ENCODE measurements at places on chromosomes 6 and 20.

GRCh38 chr6:143099647-143100046, 39.0 kb downstream of the AIG1 start:
- DNase-seq, result no peak

- DNase-seq, result no peak
These were observed 151.8 kb downstream of the UNC5CL start for GRCh38 chr6:40887079-40887791.

DNA sequence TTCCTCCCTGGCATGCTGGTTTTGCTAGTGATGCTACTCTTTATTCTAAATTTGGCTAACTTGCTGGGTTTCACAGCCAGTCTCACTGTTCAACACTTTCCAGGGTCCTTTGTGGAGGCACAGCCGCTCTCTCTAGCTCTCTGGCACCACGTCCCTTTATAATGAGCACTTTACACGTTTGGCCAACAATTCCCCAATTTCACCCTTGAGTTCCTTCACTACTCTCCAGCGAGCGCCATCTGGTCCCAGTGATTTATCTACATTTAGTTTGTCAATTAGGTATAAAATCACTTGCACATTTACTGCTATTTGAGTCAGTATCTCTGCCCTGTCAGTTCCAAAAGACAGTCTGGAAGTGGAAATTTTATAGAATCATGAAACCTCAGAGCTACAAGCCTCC, 241.9 kb upstream of the MOCS1 start:
- no peak for DNase-seq

- no peak for DNase-seq
These were observed 100.2 kb upstream of the TIAM2 start for GRCh38 chr6:154894902-154895301.

DNA sequence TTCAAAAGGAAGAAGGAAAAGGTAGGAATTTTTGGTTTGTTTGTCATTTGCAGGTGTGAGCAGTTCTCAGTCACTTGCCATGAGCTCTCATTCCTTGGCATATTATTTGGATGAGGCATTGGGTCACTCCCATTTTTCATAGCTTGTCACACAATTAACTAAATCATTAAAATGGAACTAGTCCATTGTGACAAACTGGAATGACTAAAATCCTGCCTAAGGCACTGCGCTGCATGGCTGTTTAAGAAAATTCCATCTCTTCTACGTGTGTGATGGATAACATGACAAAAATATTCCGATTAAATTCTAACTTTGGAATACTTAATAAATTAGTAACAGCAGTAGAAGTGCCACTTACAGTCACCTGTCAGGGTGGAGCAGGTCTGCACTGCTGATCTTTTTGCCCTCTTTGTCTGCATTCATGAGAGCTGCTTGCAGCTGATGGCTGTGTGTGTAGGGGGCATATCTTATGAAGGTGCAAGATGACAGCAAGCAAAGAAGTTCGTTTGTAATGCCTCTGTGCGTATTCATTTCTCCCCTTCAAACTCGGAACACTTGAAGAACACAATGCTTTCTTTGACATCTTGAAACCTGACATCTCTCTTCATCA, 1292.6 kb upstream of the MAP3K7 start:
- DNase-seq, result no peak

DNA sequence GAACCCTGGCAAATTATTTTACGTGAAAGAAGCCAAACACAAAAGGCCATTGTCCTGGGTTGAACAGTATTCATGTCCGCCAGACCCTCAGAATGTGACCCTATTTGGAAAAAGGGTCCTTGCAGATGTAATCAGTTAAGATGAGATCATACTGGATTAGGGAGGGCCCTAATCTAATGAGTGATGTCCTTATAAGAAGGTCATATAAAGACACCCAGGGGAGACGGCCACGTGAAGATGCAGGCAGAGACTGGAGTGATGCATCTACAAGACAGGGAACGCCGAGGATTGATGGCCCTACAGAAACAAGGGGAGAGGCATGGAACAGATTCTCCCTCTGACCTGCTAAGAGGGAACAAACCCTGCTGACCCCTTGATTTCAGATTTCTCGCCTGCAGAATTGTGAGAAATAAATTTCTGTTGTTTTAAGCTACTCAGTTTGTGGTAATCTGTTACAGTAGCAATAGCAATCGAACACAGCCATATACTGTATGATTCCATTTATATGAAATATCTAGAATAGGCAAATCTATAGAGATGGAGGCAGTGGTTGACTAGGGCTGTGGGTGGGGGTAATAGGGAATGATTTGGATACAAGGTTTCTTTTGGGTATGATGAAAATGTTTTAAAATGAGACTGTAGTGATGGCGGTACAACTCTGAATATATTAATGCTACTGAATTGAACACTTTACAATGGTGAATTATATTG, 132.9 kb upstream of the NUP153 start:
- DNase-seq, result no peak

DNA sequence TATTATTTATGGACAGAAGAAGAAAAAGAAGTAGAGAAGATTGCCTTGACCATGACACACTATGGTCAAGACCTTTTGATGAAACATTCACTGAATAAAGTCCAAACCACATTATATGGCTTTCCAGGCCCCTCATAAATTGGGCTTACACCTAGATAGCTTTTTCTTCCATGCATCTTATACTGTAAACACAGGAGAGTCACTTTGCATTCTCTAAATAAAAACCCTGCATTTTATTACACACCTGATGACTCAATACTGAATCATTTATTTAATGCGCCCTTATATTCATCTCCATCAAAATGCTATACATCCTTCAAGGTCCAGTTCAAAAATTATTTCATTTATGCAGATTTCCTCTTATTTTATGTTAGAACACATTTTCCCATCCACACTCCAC, 78.0 kb downstream of the COL21A1 start:
- no peak for DNase-seq

DNA sequence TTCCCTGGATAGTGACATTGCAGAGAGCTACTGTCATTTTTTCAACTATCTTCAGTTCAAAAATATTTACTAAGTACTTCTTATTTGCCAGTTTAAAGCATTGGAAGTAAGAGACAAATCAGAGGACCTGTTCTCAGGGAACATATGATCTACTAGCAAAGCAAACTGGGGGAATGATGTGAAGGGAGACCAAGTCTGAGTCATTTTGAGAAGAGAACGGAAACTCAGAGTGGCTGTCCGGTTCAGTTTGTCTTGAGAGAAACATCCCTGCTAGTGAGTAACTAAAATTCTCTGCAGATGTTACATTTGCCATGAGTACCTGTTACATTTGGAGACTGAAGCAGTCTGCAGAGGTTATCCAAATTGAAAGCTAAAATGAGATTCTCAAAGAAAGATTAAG, 118.3 kb downstream of the KCNQ5 start:
- DNase-seq, result no peak

- no peak for DNase-seq
These were observed 532.7 kb downstream of the BCKDHB start for GRCh38 chr6:80639181-80639629.

GRCh38 chr20:34368547-34368946, 5.5 kb downstream of the ITCH start:
- DNase-seq, result no peak

DNA sequence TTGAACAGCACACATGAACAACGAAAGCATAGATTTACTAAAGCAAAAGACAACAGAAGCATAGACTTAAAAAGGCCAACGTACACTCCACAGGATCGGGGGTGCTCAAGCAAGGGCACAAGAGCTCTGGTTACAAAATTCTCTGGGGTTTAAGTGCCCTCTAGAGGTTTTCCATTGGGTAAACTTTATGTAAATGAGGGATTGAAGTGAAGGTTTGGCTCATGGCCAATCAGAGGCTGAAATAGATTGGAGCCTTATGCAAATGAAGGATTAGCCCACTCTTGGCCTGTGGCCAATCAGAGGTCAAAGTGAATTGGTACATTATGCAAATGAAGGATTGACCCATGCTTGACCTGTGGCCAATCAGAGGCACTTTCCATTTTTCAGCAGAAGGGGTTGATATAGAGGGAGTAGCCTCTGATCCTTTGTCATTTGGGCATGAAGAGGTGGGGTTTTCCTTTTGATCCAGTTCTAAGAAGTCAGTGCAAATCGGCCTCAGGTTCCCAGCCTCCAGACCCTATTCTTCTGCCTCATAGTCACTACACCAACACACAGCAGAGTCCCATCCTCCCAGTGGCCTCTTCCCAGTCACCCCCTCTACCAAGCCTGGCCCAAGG, 244.9 kb downstream of the THBS2 start:
- no peak for DNase-seq

GRCh38 chr20:51961964-51962761, 159.8 kb upstream of the SALL4 start:
- no peak for DNase-seq

- no peak for DNase-seq
These were observed 197.9 kb upstream of the FOXQ1 start for GRCh38 chr6:1113916-1114540.

- DNase-seq, result no peak
These were observed 90.4 kb downstream of the YTHDF1 start for GRCh38 chr20:63125581-63125837.

GRCh38 chr6:152976749-152977148, 6.1 kb downstream of the FBXO5 start:
- DNase-seq, result no peak

DNA sequence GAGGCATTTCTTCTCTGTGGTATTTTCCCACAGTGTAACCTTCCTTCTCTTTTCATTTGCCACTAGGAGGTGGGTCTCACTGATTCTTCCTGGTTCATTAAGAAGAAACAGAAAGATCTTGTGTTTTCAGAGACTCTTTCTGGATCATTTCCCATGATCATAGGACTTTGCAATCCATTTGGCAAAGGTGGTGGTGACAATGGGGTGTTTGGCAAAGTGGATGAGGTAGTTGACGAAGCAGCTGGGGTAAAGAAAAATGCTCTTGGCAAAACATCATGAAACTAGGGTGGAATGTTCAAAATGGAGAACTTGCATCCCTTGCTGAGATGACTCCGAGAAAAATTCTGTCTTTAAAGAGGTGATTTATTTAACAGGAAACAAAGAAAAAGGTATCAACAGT, 50.6 kb downstream of the TRAF3IP2 start:
- no peak for DNase-seq

- no peak for DNase-seq
These were observed 2.8 kb downstream of the SNAI1 start for GRCh38 chr20:49985617-49986016.

DNA sequence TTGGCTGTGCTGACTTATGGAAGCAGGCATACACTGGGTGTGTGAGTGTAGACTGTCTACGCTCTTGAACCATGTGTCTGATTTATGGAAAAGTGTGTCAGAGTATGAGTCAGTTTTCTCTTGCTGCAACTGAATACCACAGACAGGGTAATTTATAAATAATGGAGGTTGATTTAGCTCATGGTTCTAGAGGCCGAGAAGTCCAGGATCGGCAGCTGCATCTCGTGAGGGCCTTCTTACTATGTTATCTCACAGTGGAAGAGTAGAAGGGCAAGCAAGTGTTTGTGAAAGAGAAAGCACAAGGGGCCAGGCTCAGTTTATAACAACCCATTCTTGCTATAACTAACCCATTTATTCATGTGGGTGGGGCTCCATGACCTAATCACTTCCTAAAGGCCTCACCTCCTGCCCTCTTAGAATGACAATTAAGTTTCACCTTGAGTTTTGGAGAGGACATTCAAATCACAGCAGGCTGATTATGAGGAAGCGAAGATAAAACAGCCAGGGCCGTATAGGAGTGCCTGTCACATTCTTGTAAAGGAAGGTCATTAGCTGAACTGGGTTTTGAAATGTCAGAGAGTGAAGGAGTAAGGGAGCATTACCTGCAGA, 6.7 kb downstream of the GPR31 start:
- no peak for DNase-seq

- no peak for DNase-seq
These were observed 248.2 kb upstream of the POU3F2 start for GRCh38 chr6:98586163-98586562.

- DNase-seq, result no peak
These were observed 5.5 kb downstream of the ZSCAN12 start for GRCh38 chr6:28393912-28394662.

DNA sequence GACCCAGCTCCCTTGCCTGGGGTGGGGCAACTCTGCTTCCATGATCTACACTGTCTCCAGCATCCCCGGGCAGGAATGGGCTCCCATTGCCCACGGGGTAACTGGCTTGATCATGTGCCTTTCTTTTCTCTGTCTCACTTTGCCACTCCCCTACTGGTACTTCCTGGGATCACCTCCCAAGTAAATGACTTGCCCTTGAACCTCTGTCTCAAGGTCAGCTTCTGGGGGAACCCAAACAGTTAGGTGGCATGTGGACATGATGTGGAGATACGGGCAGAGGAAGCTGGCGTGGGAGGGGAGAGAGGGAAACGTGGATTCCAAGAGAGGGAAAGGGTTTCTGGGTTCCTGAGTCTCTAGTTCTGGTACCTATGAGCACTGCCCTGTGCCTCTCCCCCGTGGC, 63.8 kb upstream of the RALY start:
- DNase-seq, result no peak

DNA sequence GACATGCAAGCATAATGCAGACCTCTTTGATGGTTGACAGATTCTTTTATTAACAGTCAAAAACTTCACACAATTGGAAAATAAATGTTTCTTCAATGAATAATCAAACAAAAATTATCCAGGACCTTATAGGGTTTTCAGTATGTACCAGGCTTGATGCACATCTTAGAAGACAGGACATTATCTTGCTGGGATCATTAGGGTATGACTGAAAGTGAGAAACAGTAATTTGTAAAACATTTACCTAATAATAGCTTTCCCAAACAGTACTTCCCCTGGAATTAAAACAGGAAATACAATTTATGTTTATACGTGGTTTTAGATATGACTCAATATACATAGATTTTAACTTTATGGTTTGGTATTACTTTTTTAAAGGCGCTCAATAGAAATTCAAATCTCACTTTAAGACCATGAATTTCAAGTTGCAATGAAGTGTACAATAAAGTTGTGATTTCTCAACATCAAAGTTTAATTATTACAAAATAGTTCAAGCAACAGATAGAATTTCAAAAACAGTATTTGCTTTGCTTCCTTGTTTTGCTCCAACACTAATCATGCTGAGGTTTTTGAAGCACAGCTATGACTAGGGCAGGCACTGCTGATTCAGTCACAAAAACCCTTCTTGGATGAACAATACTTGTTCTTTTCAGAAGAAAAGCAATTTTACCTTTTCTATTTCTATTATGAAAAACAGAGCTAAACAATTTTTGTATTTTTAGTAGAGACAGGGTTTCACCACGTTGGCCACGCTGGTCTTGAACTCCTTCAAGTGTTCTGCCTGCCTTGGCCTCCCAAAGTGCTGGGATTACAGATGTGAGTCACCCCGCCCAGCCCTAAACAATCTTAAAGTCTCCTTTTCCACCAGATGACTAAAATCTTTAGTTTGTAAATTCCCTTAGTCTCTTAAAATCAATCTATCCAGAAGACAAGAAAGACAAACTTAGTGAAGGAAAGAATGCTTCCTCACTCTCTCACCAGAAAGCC, 13.7 kb downstream of the SOD2 start:
- DNase-seq, result no peak

All from CD4-positive, alpha-beta memory T cell (primary cell).